ENCODE measurements at places on chromosomes 4 and X.

DNA sequence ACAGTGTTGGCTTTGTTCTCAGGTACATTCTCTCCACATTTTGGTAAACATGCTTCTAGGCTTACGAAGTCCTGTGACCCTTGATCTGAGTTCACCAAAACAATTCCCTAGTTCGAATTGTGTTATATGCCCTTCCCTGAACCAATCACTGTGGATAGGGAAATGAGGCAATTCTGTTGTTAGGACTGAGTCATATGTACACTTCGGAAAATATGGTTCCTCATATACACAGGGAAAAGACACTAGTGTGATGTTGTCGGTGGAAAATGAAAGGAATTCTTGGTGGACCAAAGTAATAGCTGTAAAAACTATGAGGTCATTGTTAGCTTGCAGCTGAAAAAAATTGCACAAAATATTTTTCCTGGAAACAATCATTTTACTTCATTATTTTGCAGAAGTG lies 46.6 kb upstream of the MAGEC2 start:
- no peak for DNase-seq

DNA sequence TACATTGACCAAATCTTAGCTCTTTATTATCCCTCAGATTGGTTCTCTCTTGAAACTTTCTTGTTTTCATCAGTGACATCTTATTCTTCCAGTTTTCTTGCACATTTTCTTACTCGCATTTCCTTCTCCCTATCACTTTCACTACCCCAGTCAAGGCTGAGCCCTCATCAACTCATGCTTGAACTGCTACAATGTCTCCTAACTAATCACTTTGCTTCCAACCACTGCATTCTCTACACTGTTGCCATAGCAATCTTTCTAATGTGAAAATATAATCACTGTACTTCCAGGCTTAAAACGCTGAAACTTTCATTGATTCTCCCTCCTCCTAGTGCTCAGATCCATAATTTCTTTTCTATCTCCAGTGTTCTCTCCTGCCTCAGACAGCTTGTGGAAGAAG lies 22.2 kb upstream of the LPAR4 start:
- DNase-seq: no peak

- no peak for DNase-seq
Measured at GRCh38 chr4:127113844-127114362, 518.9 kb upstream of the INTU start.

DNA sequence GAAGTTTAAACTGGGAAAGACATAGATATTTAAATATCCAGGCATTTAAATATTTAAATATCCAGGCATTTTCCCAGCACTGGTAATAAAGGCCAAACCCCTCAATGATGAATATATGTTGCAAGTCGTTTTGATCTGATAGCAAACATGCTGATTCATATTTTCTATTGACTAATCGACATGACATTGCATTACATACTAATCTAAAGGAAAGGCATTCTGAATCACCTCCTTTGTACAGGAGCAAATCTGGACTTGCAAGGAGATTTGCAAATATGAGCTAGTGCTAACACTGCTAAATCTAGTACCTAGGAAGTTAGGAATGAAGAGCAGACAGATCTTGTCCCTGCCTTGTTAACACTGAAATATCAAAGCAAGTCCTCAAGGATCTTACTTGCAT lies 207.3 kb downstream of the SLC7A11 start:
- no peak for DNase-seq

- no peak for DNase-seq
Measured at GRCh38 chr4:166637816-166638215, 596.5 kb downstream of the SPOCK3 start.

Measured in activated CD8-positive, alpha-beta memory T cell treated with anti-CD3 and anti-CD28 coated beads for 24 hours (primary cell).